NCI-H146 (cell line): ENCODE measurements at places on chromosomes 3 and 15.

- DNase-seq = no peak
These were observed 54.2 kb downstream of the GRIP2 start for GRCh38 chr3:14485981-14486380.

DNA sequence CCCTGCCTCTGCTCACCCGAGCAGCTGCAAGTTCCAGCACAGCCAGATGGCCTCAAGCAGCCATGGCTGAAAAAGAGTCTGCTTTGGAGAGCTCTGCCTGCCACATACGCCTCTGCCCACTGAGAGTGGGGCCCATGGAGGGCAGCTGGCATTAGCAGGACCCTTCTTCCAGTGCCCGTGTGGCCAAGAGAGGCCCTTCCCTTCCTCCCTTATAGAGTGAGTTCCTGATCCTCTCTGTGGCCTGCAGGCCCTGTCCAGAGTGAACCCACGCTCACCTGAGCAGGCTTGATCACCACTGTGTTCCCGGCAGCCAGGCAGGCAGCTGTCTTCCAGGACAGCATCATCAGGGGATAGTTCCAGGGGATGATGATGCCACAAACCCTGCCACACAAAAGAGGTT is 41.4 kb upstream of the SLC41A3 start:
- DNase-seq = no peak

DNA sequence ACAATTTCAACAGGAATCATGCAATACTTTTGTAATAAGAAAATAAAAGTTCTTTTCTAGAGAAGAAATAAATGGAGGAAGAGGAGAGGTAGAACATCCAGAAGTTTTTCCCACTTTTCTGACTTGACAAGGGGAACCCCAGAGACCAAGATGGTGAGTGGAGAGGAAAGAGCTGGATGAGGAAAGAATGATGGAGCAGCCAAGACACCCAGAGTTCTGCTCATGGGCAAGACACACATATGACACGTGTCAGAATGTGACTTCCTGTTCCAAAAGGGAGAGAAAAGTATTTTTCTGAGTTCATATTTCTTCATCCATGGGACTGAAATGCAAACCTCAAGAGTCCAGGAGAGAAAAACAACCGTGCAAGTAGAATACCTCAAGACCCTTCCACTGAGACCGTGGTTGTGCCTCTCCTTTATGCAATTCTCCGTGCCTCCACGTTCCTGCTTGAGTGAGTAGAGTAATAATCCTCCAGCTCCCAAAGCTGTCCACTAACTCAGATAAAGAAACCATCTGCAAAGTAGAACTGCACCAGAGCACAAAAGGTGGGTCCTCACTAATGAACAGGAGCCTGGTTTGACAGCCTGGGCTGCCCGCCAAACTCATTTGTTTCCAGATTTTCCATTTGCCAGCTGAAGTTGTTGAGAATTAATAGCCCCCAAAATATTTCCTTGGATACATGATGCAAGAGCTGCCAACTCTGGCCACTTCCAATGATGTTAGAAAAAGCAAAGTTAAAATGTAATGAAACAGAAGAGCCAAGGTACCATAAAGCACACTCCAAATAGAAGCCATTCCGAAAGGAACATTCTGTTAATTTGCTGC is 272.6 kb upstream of the IGF1R start:
- DNase-seq = no peak

GRCh38 chr3:129205109-129205832 is 21.6 kb upstream of the CNBP start:
- DNase-seq = no peak

DNA sequence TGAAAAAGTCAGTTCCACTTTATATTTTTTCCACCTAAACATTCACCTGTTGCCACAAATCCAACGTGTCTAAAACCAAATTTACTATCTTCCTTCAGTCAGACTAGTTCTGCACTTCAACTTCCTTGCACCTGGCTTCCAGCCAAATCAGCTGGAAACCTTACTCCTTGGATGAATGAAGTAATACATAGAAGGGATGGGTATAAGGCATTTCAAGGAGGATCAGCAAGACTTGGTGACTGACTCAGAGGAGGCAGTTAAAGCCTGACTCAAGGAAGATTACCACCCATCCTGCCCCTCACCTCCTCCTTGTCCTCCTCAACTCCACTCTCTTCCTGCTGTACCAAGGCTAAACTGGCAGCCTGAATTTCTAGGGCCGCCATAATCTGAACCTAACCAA is 37.1 kb downstream of the QTRT2 start:
- no peak for DNase-seq

DNA sequence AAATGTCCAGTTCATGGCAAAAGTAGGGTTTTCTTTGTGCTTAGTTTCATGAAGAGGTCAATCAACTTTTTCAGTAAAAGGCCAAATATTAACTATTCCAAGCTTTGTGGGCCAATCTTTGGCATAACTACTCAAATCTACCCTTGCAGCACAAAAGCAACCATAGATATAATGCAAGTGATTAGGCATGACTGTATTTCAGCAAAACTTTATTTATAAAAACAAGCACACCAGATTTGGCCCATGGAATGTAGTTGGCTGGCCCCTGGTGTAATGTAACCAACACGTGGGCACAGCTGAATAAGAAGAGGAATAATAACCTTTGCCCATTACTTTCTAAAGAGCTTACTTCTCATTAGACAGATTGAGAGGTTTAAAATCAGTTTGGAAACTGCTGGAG is 50.6 kb downstream of the CASR start:
- DNase-seq = no peak
